ENCODE measurements at places on chromosomes 4 and X. TPM values are rescaled to one million over a fixed set of nuclear protein-coding genes. Genes with fewer than 3 reads are reported as not detected.

GRCh38 chr4:154189346-154189745 is 302.3 kb downstream of the DCHS2 start:
- no peaks in the 10 kb centered on the region for H3K4me1 ChIP-seq
- no peaks in the 10 kb centered on the region for H3K36me3 ChIP-seq
- H3K27me3 ChIP-seq, result no peaks in the 10 kb centered on the region
- no peak overlapping the region for H3K27ac ChIP-seq
- no peak for DNase-seq

GRCh38 chrX:552496-552895 is 78.1 kb upstream of the SHOX start:
- H3K4me3 ChIP-seq, result no peak overlapping the region
- H3K36me3 ChIP-seq, result peaks cover 6% of the 10 kb centered on the region
- no peak overlapping the region for H3K27ac ChIP-seq
- DNase-seq, result no peak

DNA sequence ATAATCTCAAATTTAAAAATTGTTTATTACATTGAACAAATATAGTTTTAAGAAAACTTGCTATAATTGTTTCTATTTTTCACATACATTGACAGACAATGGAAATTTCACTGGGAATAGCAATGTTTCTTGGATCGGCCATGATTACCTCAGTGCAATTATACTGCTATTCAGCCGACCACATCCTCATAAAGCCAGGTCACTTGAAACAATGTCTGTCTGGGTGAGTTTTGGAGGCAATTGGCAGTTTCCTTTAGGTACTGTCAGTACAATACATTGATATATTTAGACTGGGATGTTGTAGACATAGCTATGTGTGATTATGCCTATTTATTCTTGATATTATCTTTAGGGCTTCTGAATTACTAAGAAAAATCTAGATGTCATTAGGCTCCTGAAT is 89.5 kb upstream of the VEGFC start:
- no peak overlapping the region for H3K4me3 ChIP-seq
- no peaks in the 10 kb centered on the region for H3K36me3 ChIP-seq
- no peak overlapping the region for H3K27ac ChIP-seq
- DNase-seq, result no peak
- H3K4me1 ChIP-seq, result peaks cover 9% of the 10 kb centered on the region

DNA sequence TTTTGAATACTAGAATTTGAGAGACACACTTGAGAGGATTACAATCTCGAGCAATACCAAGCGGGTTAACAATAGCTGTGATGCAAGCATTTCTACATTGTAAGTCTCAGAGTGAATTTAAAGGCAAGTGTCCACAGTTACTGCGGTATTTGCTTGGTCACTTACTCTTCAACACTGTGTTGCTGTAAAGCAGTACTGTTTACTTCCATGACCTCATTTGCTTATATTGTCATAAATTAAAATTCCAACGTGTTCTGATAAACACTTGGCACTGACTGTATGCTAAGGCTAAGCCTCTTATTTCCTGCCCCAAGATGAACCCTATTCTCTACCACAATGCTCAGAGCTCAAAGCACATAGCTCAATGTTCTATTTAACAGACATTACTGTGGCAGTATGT is 11.1 kb downstream of the EXOC1L start:
- H3K4me3 ChIP-seq, result no peak overlapping the region
- H3K36me3 ChIP-seq, result no peaks in the 10 kb centered on the region
- no peaks in the 10 kb centered on the region for H3K27me3 ChIP-seq
- H3K4me1 ChIP-seq, result no peaks in the 10 kb centered on the region

The OTC gene
- total RNA-seq, result not detected

All from MCF 10A (cell line).